ENCODE measurements at places on chromosomes 12 and 14.

GRCh38 chr12:42097971-42098370 is 46.7 kb downstream of the GXYLT1 start:
- no peak for DNase-seq

- no peak for DNase-seq
Observed at GRCh38 chr12:124292385-124292784, 2.5 kb upstream of the RFLNA start.

DNA sequence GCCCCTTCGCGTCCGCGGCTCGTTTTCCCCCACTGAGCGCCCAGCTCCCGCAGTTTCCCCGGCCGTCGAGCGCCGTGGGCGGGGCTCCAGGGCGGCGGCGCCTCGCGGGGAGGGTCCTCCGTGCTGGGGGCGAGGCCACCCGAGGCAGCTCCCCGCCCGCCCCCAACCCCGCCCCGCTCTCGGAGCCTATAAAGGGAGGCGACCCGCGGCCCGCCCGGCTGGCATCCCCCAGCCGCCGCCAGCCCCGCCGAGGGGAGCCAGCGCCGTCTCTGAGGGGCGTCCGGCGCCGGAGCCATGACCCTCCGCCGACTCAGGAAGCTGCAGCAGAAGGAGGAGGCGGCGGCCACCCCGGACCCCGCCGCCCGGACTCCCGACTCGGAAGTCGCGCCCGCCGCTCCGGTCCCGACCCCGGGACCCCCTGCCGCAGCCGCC is at the start of gene TAMALIN:
Gene TAMALIN (plus strand): TSS at position 221 of the 432 bp plus-strand sequence. CDS start 74 bp downstream, at position 295.
- DNase-seq: peak; percentile 82

- no peak for DNase-seq
Observed at GRCh38 chr12:6310771-6311610, 509 bp downstream of the PLEKHG6 start.

Measured in frontal cortex (tissue), 4 donors.